Stimulated activated CD8-positive, alpha-beta memory T cell treated with anti-CD3 and anti-CD28 coated beads, Interleukin-4, amount 100 ng/mL, for 4 hours (primary cell): ENCODE measurements at places on chromosomes 3 and 15.
A peak's percentile ranks its signal among the peaks of the same experiment; 100 is the strongest.

DNA sequence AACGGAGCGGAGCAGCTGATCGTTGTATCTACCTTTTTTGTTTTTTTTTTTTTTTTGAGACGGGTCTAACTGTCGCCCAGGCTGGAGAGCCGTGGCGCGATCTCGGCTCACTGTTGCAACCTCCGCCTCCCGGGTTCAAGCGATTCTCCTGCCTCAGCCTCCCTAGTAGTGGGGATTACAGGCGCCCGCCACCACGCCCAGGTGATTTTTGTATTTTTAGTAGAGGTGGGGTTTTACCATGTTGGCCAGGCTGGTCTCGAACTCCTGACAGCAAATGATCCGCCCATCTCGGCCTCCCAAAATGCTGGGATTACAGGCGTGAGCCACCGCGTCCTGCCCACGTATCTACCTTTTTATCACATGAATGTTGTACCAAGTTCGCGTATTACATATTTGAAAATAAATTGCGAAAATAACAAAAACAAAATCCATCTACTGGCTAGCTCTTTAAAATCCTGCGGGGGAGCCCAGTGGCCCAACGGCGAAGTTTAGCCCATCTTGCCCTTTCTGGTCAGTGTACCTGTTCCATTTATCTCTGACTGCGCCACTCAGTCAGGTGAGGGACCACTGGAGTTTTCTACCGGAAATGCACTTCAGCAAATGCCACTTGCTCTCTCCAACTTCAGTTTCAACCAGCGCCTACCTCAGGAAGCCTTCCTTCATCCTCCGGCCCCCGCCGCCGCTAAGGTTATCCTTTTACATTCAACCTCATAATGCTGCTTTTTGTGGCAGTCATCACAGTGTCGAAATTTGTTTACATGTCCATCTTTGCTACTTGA, 1.2 kb upstream of the EIF3J start:
- no peak for DNase-seq

GRCh38 chr15:47383102-47383501, 334.2 kb upstream of the SEMA6D start:
- DNase-seq: no peak

GRCh38 chr3:110456438-110457138, 615.0 kb upstream of the NECTIN3 start:
- no peak for DNase-seq

GRCh38 chr3:113585720-113586119, 53.4 kb downstream of the SIDT1 start:
- DNase-seq: no peak

DNA sequence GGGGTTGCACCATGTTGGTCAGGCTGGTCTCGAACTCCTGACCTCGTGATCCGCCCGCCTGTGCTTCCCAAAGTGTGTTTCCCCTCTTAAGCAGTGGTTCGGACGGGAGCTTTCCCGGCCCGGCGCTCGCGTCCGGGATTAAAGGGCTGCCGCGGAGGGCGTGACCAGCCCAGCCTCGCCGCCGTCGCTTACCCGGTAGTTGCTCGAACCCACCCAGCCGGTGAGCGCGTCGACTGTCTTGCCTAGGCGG, 513 bp downstream of the CLASP2 start:
- no peak for DNase-seq

DNA sequence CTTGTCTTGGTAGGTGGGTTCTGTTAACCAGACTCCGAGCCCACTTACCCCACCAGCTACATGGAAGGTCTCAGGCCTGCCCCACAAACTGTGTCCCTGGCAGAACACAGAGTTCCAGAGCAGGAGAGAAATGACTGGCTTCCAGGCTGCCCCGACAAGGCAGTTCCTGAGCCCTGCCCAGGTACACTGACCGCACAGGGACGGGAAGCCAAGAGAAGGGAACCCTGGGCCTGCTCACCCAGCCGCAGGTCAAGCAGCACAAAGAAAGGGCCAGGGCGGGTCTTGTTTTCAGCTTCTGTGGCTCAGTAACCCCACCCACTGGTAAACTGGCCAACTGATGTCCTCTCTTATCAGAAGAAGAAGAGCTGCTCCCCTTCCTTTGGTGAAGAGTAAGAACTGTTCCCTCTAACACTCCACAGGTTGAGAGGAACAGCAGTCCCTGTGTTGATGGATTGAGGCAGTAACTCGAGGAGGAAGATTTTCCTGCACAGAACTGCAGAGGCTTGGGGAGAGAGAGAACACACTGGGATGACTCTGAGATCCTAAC, 68.4 kb downstream of the CRTC3 start:
- DNase-seq: no peak

- DNase-seq: no peak
These were observed 1242.2 kb downstream of the OTOL1 start for GRCh38 chr3:162738784-162739183.

DNA sequence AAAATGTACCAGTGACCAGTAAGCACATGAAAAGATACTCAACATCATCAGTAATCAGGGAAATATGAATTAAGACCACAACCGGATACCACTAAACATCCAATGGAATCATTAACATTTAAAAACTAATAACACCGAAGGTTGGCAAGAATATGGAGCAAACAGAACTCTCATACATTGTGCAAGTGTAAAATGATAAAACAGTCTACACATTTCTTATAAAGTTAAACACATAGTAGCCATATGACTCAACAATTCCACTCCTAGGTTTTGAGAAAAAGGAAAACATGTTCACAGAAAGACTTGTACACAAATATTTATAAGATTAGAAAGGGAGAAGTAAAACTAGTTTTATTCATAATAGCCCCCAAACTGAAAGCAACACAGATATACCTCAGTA, 60.3 kb upstream of the SLCO2A1 start:
- no peak for DNase-seq

- DNase-seq: no peak
These were observed 279.3 kb upstream of the LRRFIP2 start for GRCh38 chr3:37453393-37454389.

GRCh38 chr3:32596909-32597369, 26.3 kb upstream of the DYNC1LI1 start:
- no peak for DNase-seq

DNA sequence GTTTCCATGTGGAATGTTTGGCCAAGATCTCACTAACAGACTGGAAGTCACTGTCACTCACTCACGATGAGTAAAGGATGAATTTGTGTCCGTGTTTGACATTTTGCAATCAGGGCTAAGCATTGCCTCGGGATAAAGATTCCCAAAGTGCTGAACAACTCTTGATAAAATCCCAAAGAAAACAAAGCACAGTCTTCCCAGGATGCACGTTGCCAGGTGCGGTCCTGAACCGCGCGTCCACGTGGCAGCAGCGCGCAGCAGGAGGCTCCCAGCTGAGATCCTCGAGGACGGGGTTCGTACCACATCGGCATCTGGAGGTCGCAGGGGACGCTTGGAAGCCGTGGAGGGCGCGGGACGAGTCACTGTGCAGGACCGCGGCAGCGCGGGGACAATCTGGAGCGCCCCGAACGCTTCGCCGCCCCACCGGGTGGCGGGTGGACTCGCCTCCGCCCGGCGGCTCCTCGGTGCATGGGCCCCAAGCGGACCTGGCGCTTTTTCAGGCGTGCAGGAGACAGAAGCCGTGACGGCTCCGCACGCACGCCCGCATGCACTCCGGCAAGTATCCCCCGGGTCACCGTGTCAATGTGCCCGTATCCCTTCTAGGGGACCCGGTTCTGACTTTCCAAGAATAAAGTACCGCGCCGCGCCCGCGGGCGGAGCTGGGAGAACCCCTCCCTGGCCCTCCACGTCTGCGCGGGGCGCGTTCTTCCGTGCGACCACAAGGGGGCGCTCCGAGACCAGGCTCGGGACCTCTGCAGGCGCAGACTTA, 17.7 kb downstream of the CPN2 start:
- peak; percentile 90 for DNase-seq

DNA sequence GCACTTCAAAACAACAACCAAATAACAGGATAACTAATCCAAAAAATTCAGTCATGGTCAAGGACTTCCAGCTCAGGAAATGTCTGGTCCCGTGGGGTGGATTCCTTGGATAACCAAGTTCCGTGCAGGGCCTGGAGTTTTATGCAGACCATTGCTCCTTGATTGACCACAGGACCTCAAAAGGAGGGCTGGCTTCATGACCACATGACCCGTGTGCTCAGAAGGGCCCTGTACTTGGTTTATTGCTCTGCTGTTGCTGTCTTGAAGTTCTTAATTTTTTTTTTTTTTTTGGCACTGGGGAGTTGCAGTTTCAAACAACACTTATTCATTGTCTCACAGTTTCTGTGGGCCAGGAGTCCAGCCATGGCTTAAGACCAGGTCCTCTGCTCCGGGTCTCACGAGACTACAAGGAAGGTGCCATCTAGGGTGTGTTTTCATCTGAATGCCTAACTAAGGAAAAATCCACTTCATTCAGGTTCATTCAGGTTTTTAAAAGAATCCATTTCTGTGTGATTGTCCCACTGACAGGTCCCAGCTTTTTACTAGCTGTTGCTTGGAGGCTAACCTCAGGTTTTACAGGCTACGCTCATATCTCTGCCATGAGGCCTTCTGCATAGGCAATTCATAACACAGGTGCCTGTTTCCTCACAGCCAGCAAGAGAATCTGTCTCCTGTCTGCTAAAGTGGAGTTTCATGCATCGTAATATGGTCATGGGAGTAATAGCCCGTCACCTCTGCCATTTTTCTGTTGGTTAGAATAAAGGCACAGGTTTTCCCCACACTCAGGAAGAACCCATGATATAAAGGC, 65.3 kb downstream of the FLNB start:
- DNase-seq: no peak

DNA sequence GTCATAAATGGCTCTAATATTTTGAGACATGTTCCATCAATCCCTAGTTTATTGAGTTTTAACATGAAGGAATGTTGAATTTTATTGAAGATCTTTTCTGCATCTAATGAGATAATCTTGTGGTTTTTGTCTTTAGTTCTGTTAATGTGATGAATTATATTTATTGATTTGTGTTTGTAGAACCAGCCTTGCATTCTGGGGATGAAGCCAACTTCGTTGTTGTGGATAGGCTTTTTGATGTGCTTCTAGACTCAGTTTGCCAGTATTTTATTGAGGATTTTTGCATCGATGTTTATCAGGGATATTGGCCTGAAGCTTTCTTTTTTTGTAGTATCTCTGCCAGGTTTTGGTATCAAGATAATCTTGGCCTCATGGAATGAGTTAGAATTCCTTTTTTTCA, 72.0 kb upstream of the CD96 start:
- DNase-seq: no peak

- DNase-seq: no peak
These were observed 93.7 kb upstream of the TBC1D5 start for GRCh38 chr3:17836092-17836491.

DNA sequence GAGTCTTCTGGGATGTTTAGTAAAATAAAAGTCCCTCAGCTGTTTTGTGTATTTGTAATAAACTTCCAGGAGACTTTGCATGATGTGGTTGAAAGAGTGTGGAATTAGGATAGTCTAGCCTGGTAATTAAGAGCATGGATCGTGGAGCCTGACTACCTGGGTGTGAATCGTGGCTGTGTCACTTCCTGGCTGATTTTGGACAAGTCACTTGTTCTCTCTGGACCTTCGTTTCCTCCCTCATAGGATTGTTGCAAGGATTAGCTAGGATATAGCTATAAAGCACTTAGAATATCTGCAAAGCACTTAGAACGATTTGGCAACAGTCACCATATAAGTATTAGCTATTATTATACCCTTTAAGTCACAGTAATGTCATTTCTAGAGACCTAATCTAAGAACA, 40.2 kb downstream of the SLMAP start:
- no peak for DNase-seq

- DNase-seq: no peak
These were observed 42.5 kb downstream of the ATP2B2 start for GRCh38 chr3:10462641-10463532.

DNA sequence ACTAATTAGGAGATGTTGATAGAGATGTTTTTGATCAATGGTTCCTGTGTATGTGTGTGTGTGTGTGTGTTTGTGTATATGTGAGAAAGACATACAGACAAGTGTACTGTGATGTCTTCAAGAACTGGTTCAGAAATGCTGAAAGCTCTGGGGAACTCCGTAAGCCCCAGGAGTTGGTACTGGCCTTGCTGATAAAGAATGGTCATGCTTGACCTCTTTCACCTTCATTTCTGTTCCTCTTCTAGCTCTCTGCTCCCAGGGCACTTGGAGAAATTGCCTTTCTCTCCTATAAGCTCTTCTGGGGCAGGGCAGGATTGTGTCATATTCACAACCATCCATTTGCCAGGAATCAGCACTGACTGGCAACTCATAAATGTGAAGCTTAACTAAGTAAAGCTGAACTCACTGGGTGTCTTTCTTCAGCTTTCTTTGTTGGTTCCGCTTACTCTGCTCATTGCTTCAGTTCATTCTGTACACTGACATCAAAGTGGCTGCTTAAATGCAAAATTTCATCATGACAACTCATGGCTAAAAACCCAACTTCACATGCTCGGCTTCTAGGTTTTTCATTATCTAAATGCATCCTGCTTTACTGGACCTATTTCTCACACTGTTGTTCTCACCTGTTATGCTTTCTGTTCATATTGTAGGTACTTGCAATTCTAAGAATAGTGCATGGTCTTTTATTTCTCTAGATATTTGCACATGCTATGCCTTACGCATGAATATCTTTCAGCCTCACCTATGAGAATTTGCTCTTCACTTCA, 162.1 kb upstream of the LYSMD4 start:
- no peak for DNase-seq

- no peak for DNase-seq
These were observed 9.1 kb upstream of the HPS3 start for GRCh38 chr3:149120051-149120972.

GRCh38 chr3:169790687-169791429, 17.7 kb downstream of the MYNN start:
- no peak for DNase-seq

- no peak for DNase-seq
These were observed 11.2 kb downstream of the HERC1 start for GRCh38 chr15:63822580-63822979.

GRCh38 chr3:65641045-65641444, 397.7 kb downstream of the MAGI1 start:
- DNase-seq: no peak

GRCh38 chr3:195555110-195555509, 12.0 kb upstream of the PPP1R2 start:
- DNase-seq: no peak

- no peak for DNase-seq
These were observed 236.8 kb upstream of the GBE1 start for GRCh38 chr3:81998139-81998755.

- DNase-seq: no peak
These were observed 50.1 kb upstream of the MCF2L2 start for GRCh38 chr3:183478501-183478900.

- DNase-seq: no peak
These were observed 92.2 kb downstream of the KLHL25 start for GRCh38 chr15:85702321-85703101.
